Myometrial cell (primary cell): ENCODE measurements at places on chromosomes 16 and 17. TPM values are rescaled to one million over a fixed set of nuclear protein-coding genes. Genes with fewer than 3 reads are reported as not detected.

The CIBAR2 gene
- not detected in 2 replicates for total RNA-seq

The GLTPD2 gene
- not detected in 2 replicates for total RNA-seq

The RNF43 gene
- total RNA-seq, result not detected in 2 replicates

The TMEM204 gene
- total RNA-seq, result 28.5 and 39.8 TPM in 2 replicates

The CCL2 gene
- total RNA-seq, result 14.7 and 32.3 TPM in 2 replicates

The TSNAXIP1 gene
- total RNA-seq, result under 0.01 and 1.4 TPM in 2 replicates

The MRPL10 gene
- total RNA-seq, result 42.4 and 45.2 TPM in 2 replicates

The KRT28 gene
- not detected in 2 replicates for total RNA-seq

The CYBA gene
- total RNA-seq, result 321 and 495 TPM in 2 replicates

The LLGL1 gene
- total RNA-seq, result 50.5 and 64.7 TPM in 2 replicates

The MYH8 gene
- not detected in 2 replicates for total RNA-seq

The PIRT gene
- not detected in 2 replicates for total RNA-seq

The OR1F1 gene
- total RNA-seq, result not detected in 2 replicates

The KLHL10 gene
- under 0.01 TPM in 1 of 2 replicates, not detected in the other for total RNA-seq

The KRT40 gene
- total RNA-seq, result not detected in 2 replicates

The RGS11 gene
- total RNA-seq, result under 0.01 and 0.53 TPM in 2 replicates

The INCA1 gene
- total RNA-seq, result under 0.01 and 0.53 TPM in 2 replicates

The CD300E gene
- not detected in 2 replicates for total RNA-seq

The SLC6A2 gene
- not detected in 2 replicates for total RNA-seq

The KCNJ2 gene
- total RNA-seq, result 0.53 and 0.58 TPM in 2 replicates

The C16orf74 gene
- total RNA-seq, result 27.8 and 28.0 TPM in 2 replicates

The ABCC3 gene
- total RNA-seq, result 1.7 and 4.1 TPM in 2 replicates

The SLC13A2 gene
- not detected in 2 replicates for total RNA-seq

The FKBP10 gene
- total RNA-seq, result 319 and 330 TPM in 2 replicates

The IGSF6 gene
- not detected in 2 replicates for total RNA-seq

The CHST5 gene
- total RNA-seq, result not detected in 2 replicates

The SKAP1 gene
- total RNA-seq, result not detected in 2 replicates

The KRT24 gene
- not detected in 2 replicates for total RNA-seq

The NARF gene
- total RNA-seq, result 25.4 and 50.3 TPM in 2 replicates
